Activated CD4-positive, alpha-beta memory T cell treated with anti-CD3 and anti-CD28 coated beads for 36 hours (primary cell): ENCODE measurements at places on chromosomes 4 and X. TPM values are rescaled to one million over a fixed set of nuclear protein-coding genes. Genes with fewer than 3 reads are reported as not detected.

GRCh38 chr4:123943976-123944375 lies 547.4 kb downstream of the SPRY1 start:
- DNase-seq: no peak

- DNase-seq: no peak
Measured at GRCh38 chr4:38011511-38012162, 51.4 kb downstream of the PTTG2 start.

- DNase-seq: no peak
Measured at GRCh38 chr4:160831165-160831922, 1332.5 kb downstream of the FSTL5 start.

DNA sequence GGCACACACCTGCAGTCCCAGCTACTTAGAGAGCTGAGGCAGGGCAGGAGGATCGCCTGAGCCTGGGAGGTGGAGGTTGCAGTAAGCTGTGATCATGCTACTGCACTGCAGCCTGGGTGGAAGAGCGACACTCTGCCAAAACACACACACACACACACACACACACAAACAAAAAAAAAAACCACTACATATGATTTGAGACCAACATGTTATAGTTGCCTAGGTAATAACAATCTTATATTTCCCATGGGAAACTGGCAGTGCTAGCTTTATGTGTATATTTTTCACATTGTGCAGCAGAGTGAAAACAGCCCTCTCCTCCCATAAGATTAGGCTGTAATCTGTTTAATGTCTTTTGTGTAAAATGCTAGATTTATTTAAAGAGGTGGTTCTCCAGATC lies 3.1 kb upstream of the FAM241A start:
- no peak for DNase-seq

DNA sequence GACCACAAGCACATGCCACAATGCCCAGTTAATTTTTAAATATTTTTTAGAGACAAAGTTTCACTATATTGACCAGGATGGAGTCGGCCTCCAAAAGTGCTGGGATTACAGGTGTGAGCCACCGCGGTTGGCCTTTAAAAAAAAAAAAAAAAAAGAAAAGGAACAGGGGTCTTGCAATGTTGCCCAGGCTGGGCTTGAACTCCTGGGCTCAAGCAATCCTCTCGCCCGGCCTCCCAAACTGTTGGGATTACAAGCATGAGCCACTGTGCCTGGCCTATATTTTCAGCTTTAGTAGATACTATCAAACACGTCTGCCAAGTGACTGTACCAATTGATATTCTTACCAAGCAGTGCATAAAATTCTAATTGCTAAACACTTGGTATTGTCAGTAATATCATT lies 8.8 kb downstream of the UGDH start:
- no peak for DNase-seq

GRCh38 chr4:147933779-147934178 lies 201.9 kb downstream of the ARHGAP10 start:
- DNase-seq: no peak

GRCh38 chr4:2252530-2253091 lies 9.3 kb downstream of the MXD4 start:
- DNase-seq: no peak

DNA sequence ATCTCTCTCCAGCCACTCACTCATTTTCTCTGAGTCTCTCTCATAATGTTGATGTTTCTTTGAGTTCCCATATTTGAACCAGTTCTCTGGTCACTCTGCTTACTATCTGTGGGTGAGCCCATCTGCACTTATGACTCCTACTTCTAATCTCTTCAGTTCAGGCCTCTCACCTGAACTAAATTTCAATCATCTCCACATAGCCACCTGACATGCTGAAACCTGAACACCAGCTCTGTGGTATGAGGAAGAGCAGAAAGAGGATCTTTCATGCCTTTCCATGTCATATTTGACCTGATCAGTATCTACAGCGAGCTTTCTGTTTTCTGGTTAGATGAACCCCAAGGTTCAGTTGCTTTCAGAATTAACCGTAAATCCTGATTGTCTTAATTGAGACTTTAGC lies 122.2 kb upstream of the ESX1 start:
- no peak for DNase-seq

GRCh38 chrX:26295425-26295824 lies 79.5 kb downstream of the MAGEB5 start:
- no peak for DNase-seq

DNA sequence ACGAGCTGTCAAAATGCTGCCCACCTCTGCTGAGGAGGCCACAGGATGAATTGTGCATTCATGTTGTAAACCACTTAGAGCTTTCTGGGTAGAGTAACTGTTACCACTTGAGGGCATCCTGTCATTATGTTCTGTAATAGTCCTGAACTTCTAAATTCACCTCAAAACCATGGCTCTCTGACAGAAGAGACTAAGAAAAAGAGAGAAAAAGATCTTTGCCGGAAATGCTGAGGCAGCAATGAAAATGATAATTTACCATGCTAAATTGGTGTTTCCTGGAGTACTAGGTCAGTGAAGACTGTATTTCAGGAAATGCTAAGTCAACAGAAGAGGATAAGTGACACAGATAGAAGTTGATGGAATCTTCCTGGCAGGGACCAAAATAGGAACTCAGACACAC lies 942.3 kb upstream of the SLIT2 start:
- no peak for DNase-seq

DNA sequence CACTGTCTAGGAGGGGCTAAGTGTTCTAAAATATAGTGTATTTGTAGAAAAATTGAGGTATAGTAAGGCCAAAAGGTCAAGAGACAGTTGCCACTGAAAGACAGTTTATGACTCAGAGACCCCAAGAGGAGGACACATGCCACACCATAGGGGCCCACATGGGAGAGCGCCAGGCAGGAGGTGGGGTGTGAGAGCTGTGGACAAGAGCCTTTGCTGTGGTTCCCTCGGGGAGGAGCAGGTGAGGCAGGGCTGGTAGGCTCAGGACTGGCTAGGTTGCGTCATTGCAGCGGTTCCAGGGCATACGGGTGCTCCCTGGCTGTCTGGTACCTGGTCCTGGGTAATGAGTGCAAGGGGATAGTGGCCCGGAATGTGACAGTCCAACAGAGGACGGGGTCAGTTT lies 37.6 kb downstream of the CCNQ start:
- no peak for DNase-seq

GRCh38 chr4:186704057-186704456 lies 19.6 kb downstream of the FAT1 start:
- no peak for DNase-seq

DNA sequence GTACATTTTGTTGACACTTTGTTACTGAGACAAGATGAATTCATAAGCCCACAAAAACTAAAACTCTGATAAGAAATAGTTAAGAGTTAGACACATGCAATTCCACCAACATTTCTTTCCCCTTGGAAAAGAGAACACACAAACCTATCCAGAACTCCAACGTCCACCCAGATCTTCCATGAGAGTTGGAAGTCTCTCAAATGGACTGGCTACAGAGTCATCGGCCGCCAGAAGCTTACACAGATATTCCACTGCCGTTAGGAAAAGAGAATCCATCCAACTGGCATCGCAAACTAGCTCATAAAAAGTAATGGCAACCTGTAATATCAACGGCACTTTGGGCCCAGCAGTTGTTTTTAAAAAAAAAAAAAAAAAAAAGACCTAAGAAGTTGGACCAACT lies 114.7 kb downstream of the PRKX start:
- no peak for DNase-seq

DNA sequence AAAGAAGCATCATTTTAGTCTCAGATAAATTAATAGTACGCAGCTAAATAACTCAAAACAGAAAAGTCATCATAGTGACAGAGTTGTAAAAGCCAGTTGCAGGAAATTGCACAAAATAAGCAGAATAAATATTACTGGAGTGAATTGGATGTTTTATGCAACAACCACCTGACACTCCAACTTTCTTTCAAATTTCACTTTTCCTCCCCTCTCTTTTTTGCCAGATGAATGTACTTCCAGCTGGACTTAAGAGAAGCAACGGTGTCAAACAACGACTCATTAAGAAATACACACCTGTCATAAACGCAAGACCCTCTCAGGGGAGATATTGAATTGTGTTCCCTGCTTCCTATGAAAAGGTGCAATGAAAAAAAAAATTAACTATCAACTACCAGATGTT lies 120.2 kb upstream of the HCCS start:
- DNase-seq: no peak

GRCh38 chrX:107673933-107674479 lies 45.7 kb downstream of the PRPS1 start:
- DNase-seq: peak; percentile 93

DNA sequence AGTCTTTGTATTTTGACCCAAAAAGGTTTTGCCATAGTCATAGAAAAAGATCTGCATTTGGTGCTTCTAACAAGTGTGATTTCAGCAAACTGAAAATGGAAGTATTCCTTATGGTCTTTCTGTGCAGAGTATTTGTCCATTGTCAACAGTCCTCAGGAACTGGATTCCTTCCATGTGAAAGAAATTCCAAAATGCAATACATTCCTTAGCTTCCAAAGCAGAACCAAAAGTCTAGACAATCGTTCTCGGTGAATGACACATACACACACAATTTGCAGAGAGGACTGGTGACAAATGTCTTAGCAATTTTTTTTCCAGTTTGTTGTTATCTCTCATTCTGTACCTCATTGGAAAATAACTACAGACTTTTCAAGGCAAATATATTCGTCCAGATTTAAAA lies 562.2 kb upstream of the SLIT2 start:
- no peak for DNase-seq

- no peak for DNase-seq
Measured at GRCh38 chrX:87515836-87516235, 1.8 kb upstream of the KLHL4 start.

GRCh38 chr4:8113611-8114377 lies 44.8 kb downstream of the ABLIM2 start:
- no peak for DNase-seq

- DNase-seq: no peak
Measured at GRCh38 chrX:37679888-37680287, 5.7 kb upstream of the XK start.

KCNIP4 gene
- not detected for total RNA-seq

EGFL6 gene
- total RNA-seq: 0.58 TPM

GPR173 gene
- not detected for total RNA-seq

MAGEA12 gene
- not detected for total RNA-seq

PCDH18 gene
- total RNA-seq: 0.07 TPM

FGFBP2 gene
- 0.43 TPM for total RNA-seq

HS6ST2 gene
- 0.81 TPM for total RNA-seq

SLC26A1 gene
- not detected for total RNA-seq
